ENCODE measurements at places on chromosomes 6 and 20.

GRCh38 chr6:141394565-141395051 lies 738.1 kb upstream of the GJE1 start:
- DNase-seq = no peak

DNA sequence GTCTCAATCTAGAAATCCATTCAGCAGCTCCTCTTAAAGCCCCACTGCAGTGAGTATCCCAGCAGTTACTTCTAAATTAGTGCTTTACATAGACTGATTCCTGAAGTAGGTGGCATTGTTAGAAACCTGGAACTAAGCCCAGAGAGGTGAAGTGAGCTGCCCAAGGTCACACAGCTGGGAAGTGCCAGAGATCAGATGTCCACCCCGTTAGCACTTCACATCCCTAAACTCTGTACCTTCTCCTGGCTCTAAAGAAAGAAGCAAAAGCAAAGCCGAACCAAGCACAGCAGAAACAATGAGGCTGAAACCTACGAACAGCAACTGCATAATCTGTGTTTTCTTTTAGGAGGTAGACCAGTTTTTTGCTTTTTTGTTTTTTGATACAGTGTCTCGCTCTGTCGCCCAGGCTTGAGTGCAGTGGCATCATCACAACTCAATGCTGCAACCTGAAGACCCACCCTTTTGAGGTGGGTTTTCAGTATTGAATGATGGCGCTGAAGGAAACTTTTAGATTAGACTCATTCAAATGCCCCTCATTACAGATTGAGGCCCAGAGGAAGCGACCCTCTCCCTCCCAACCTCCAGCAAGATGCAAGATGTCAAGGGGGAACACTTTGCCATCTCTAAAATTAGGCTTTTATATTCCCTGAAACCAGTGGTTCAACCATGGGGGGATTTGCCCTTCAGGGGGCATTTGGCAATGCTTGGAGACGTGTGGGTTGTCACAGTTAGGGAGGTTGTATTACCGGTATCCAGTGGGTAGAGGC lies 3.2 kb upstream of the ZMYND8 start:
- no peak for DNase-seq

DNA sequence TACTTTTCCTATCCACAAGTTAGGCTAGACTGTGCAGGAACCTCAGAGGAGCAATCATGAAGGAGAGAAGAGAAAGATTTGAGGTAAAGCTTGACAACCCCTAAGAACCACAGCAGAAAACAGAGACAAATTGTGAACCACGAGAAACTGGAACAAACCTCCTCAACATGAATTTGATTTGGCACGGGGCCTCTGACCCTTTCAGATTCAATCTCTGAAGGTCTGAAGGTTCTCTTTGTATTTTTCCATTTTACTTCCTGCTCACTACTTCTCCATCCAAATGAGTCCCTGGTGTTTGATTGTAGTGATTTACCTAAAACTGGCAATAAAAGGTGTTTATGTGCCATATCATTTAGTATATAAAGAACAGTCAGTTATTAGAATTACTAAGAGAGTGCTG lies 126.1 kb upstream of the STXBP5 start:
- DNase-seq = no peak

DNA sequence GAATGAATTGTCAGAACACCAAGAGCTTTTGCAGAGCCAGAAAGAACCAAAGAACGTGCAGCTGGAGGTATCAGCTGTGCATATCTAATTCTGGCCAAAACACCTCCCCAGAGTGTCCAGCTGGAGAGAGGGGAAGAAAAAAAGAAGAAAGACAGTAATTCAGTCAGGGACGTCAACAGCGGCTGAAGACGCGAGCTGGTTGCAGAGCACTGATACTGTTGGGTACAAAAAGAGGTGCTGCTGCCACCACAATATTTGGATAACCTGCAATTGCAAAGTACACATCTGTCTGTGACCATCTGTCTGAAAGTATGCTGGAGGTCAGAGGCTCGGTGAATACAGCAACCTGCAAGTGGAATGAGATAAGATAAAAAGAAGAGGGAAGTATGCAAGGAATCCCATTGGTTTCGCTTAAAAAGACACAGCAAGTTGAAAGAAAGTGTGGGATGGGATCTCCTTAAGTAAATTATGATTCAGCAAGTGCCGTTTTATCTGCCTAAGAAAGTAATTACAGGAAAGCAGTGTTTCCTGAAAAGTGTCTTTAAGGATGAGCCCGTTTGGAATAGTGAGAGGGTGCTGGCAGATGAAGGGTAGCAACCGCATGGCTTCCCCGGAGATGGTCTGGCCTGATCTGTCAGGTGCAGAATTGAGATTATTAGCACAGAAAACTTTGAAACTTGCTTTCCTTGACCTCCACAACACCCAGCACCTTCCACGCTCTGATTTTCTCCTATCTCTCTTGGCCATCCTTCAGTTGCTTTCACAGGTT lies 189.9 kb upstream of the PRDM1 start:
- no peak for DNase-seq

- no peak for DNase-seq
Measured at GRCh38 chr6:69265706-69266105, 531.1 kb downstream of the LMBRD1 start.

- no peak for DNase-seq
Measured at GRCh38 chr6:25166955-25167748, 112.0 kb upstream of the CARMIL1 start.

- no peak for DNase-seq
Measured at GRCh38 chr6:128713461-128713860, 169.5 kb upstream of the LAMA2 start.

DNA sequence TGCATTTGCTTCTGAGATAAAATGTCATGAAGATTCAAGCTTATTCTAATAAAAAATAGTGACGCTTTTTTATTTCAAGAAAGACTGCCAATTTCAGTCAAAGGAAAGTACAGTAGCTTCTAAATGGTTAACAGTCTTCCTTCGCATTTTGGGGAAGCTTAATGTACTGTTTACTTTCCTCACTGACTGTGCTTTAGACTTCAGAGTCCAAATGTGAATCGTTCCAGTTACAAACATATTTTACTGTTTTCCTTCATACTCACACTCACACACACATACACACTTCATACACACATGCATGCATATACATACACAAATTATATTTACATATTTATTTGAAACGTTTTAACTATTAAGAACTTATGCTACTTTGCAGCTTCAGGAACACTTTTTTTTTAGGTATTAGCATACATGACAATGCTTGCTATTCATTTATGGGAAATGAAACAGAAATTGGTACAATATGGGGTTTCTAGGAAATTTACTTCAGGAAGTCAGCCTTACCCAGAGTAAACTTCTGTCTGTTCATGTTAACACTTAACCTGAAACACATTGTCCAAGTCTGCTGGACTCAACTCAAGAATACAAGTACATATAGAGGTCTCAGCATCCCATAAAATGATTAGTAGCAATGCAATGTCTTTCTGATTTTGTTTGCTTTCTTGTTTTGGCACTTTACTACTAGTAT lies 145.4 kb downstream of the RPS12 start:
- no peak for DNase-seq

GRCh38 chr6:112522587-112522986 lies 175.5 kb downstream of the RFPL4B start:
- no peak for DNase-seq

- no peak for DNase-seq
Measured at GRCh38 chr20:535958-536357, 7.6 kb downstream of the CSNK2A1 start.
